Fibroblast of lung (primary cell): ENCODE measurements at places on chromosomes 7 and 10. TPM values are rescaled to one million over a fixed set of nuclear protein-coding genes. Genes with fewer than 3 reads are reported as not detected.

NPSR1 gene
- total RNA-seq: not detected in 2 replicates

CC2D2B gene
- 0.26 and 0.33 TPM in 2 replicates for total RNA-seq

SYT15B gene
- total RNA-seq: not detected in 2 replicates

SRRM3 gene
- total RNA-seq: 1.0 and 1.7 TPM in 2 replicates

DNAAF5 gene
- total RNA-seq: 10.3 and 14.2 TPM in 2 replicates

KEL gene
- total RNA-seq: under 0.01 TPM in 1 of 2 replicates, not detected in the other

ELFN1 gene
- 0.33 and 0.51 TPM in 2 replicates for total RNA-seq

SLC29A3 gene
- 2.1 and 2.3 TPM in 2 replicates for total RNA-seq

PHYHIPL gene
- not detected in 2 replicates for total RNA-seq

BICC1 gene
- 62.7 and 64.7 TPM in 2 replicates for total RNA-seq

LIPK gene
- not detected in 2 replicates for total RNA-seq

PNLIPRP1 gene
- total RNA-seq: not detected in 2 replicates

PGAM2 gene
- total RNA-seq: 0.26 and 0.33 TPM in 2 replicates

MXI1 gene
- 40.1 and 52.4 TPM in 2 replicates for total RNA-seq

ZPBP gene
- total RNA-seq: not detected in 2 replicates

ZP3 gene
- 2.6 TPM in 2 replicates for total RNA-seq

MLXIPL gene
- 0.51 TPM in 1 of 2 replicates, not detected in the other for total RNA-seq

OR2A7 gene
- total RNA-seq: 0.26 and 0.50 TPM in 2 replicates

TRIM4 gene
- total RNA-seq: 31.5 and 35.4 TPM in 2 replicates

ACTL6B gene
- total RNA-seq: not detected in 2 replicates

UCN3 gene
- not detected in 2 replicates for total RNA-seq

HMX3 gene
- total RNA-seq: not detected in 2 replicates

MEOX2 gene
- 0.50 and 1.5 TPM in 2 replicates for total RNA-seq

STEAP4 gene
- 0.26 and 0.99 TPM in 2 replicates for total RNA-seq

DDIT4 gene
- 662 and 712 TPM in 2 replicates for total RNA-seq

FAM25C gene
- total RNA-seq: not detected in 2 replicates

AS3MT gene
- 8.1 and 10.5 TPM in 2 replicates for total RNA-seq

TMEM236 gene
- total RNA-seq: under 0.01 and 0.17 TPM in 2 replicates

PTN gene
- 13.9 and 30.2 TPM in 2 replicates for total RNA-seq

HOXA6 gene
- total RNA-seq: 3.6 and 4.4 TPM in 2 replicates

ACSL5 gene
- 1.7 and 4.6 TPM in 2 replicates for total RNA-seq

POLD2 gene
- total RNA-seq: 58.8 and 76.5 TPM in 2 replicates

CALD1 gene
- total RNA-seq: 299 and 343 TPM in 2 replicates

PIP gene
- total RNA-seq: not detected in 2 replicates

CLRN3 gene
- not detected in 2 replicates for total RNA-seq

CYP3A4 gene
- 0.17 TPM in 1 of 2 replicates, not detected in the other for total RNA-seq

ENTPD1 gene
- 1.0 and 3.3 TPM in 2 replicates for total RNA-seq

TAS2R5 gene
- total RNA-seq: 1.0 and 1.3 TPM in 2 replicates

KNDC1 gene
- total RNA-seq: 0.26 and 0.50 TPM in 2 replicates

FAM131B gene
- 3.8 and 4.4 TPM in 2 replicates for total RNA-seq

PTF1A gene
- total RNA-seq: not detected in 2 replicates

GRID2IP gene
- total RNA-seq: not detected in 2 replicates

HDAC9 gene
- 3.6 and 7.9 TPM in 2 replicates for total RNA-seq

ADCY1 gene
- total RNA-seq: 0.51 and 2.5 TPM in 2 replicates

GJD4 gene
- total RNA-seq: 0.17 TPM in 1 of 2 replicates, not detected in the other

GPR158 gene
- under 0.01 and 0.33 TPM in 2 replicates for total RNA-seq

EVX1 gene
- total RNA-seq: not detected in 2 replicates
